ENCODE measurements at places on chromosomes 4 and X. TPM values are rescaled to one million over a fixed set of nuclear protein-coding genes. Genes with fewer than 3 reads are reported as not detected.

DNA sequence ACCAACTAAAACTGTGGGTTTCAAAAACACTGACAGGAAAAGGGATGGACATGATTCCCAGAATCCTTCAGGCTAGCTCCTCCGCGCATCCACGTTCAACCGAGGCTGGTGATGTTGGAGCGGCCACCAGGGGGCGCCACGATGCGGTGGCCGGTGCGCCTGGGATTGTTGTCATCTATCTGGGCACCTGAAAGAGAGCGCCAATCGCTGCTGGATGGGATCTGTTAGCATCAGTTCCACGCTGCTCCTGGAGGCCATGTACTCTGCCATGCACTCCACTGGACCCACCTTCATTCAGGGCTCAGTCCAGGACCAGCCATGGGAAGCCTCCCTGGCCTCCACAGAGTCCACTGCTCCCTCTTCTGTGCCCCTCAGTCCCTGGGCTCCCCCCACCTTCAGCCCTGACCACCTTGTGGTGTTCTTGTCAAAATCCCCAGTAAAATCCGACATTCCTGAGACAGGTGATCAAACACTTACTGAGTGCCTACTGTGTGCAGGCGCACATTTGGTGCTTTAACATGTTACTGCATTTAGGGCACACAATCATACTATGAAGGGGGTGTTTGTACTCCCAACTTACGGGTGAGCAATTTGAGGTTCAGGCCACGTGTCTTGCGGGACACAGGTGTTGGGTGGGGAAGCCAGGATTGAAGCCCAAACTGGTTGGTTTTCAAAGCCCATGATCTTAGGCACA is 71.1 kb downstream of the CRMP1 start:
- DNase-seq: no peak

GRCh38 chrX:70769659-70770227 is 138.8 kb downstream of the TEX11 start:
- DNase-seq: no peak

DNA sequence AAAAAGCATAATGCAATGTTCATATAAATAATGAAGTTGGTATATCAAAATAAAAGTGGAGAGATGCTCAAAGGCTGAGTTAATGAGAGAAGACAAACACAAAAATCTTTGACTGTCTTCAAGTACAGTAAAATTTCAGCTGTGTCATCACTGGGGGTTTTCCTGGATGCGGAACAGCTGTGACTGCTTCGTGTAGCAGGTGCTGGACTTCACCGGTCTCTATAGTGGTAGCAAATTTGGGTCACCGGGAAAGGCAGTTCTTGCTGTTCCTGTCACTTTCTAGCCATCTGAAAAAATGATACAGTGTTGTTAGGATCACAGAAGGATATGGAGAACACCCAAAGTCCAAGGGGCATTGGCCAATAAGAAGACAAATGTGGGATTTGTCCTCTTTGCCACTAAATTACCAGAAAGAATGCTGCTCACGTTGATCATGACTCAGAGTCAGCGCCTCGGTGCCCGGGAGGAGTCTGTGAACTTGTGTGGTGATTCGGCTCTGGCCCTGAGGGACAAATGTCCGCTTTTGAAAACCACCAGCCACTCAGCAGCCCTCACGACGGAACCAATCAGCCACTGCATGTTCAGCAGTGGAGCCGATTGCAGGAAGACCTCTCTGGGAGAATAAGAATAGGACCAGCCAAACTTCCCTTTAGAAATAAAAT is 230.1 kb upstream of the FAT1 start:
- no peak for DNase-seq

GRCh38 chr4:125082729-125083417 is 231.9 kb upstream of the FAT4 start:
- DNase-seq: no peak

- DNase-seq: no peak
Measured at GRCh38 chr4:3226944-3227343, 22.0 kb upstream of the MSANTD1 start.

DNA sequence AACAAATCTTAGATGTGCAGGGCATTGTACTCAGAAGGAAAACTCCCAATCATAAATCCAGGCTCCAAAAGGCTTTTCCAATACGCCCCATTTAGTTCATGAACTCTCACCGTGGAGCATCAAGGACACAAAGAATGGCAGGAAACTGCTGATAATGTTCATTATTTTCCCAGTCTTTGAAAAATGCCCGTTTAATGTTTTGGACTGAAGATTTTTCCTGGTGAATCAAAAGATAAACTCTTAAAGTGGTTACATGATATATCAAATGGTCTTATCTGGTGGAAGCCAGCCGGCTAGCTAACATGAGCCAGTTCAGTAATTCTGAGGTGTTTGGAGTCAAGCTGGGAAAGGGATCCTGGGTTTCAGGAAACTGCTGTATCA is 62.1 kb upstream of the AP1S2 start:
- no peak for DNase-seq

DNA sequence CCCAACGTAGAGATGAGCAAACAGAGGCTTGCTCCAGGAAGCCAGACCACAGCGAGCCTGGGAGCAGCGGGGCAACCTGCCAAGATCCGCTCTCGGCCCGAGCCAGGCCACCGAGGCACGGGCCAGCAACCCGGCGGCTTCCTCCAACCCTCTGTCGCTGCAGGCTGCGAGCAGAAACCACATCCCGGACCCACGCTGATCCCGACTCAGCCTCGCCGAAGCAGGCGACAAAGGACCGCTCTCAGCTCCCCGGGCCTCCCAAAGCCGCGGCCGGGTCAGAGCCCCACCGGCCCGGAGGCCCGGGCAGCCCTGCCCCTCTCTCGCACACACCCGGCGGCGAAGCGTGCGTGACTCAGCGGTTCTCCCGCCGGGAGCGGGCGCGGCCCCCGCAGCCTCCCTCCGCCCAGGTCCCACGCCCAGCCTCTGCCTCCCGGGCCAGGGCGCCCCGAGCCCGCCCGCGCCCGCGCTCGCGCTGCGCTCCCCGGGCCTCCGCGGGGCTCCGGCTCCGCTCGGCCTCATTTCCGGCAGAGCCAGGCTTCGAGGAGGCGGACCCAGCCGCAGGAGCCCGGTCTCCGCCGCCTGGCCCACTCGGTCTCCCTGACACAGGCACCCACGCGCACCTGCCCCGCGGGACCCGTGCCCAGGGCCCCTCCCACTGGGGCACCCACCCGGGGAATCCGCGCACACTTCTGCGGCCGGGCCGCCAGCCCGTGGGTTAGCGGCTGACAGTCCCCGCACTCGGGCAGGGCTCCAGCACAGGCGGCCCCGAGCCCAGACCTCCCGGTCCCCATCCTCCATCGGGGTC is 1.7 kb downstream of the PPP2R2C start:
- DNase-seq: no peak

The PHKA1 gene
- 0.55 TPM for total RNA-seq

The LONRF3 gene
- 3.6 TPM for total RNA-seq

The NPY2R gene
- not detected for total RNA-seq

The FAM241A gene
- total RNA-seq: 2.1 TPM

The CXCL5 gene
- total RNA-seq: 0.43 TPM
